ENCODE measurements at places on chromosomes 2 and 18.
A peak's percentile ranks its signal among the peaks of the same experiment; 100 is the strongest.

GRCh38 chr2:225052703-225053102, 10.4 kb upstream of the DOCK10 start:
- no peak for DNase-seq

- peak; percentile 76 for DNase-seq
Observed at GRCh38 chr2:161172901-161173540, 12.8 kb downstream of the TANK start.

GRCh38 chr18:70720607-70721006, 431.8 kb downstream of the SOCS6 start:
- no peak for DNase-seq

- DNase-seq, result no peak
Observed at GRCh38 chr18:47683774-47684173, 246.7 kb downstream of the SMAD2 start.

DNA sequence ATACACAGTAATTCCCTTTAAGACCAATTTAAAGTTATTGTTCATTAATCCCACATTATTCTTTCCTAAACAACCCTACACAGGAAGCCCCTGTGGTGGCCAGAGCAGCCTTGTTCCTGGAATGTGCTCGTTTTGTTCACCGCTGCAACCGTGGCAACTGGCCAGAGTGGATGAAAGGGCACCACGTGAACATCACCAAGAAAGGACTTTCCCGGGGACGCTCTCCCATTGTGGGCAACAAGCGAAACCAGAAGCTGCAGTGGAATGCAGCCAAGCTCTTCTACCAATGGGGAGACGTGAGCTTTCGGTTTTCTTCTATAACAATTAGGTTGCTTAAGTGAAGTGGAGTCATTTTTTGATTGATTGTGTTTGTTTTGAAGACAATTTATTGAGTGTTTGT, 101.0 kb downstream of the UNC80 start:
- no peak for DNase-seq

DNA sequence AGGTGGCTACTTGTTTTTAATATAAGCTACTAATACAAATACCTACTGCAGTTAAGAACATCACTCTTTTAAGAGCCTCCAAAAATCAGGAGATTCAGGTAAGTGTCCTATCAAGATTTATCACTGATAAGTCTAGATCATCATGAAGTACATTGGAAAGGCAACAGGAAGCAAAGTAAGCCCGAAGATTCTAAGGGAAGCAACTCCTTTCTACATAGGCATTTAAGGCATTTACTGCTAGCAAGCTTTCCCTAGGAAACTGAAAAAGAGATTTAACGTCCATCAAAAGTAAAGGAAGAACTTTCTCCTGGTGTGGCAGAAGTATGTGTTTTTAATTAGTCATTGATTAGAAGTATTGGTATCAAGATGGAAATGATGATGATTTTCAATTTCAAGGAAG, 3.7 kb downstream of the STK17B start:
- peak; percentile 43 for DNase-seq

DNA sequence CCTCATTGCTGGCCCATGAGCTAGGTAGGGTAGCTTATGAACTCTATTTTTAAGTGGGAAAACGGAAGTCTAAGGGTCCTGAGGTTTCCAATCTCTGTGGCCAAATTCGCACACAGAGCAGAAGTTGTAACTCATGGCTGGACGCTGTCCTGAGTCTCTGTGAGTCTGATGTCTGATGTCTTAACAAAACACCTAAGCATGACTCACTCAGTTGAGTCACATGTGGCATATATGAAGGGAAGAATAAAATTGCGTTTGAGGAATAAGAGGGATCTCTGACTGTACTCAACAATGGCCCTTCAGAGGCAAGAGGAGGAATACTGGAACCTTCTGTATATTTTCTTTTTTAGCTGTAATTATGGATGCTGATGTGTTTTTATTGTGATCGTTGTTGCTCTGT, 569.7 kb downstream of the RIT2 start:
- DNase-seq, result no peak

DNA sequence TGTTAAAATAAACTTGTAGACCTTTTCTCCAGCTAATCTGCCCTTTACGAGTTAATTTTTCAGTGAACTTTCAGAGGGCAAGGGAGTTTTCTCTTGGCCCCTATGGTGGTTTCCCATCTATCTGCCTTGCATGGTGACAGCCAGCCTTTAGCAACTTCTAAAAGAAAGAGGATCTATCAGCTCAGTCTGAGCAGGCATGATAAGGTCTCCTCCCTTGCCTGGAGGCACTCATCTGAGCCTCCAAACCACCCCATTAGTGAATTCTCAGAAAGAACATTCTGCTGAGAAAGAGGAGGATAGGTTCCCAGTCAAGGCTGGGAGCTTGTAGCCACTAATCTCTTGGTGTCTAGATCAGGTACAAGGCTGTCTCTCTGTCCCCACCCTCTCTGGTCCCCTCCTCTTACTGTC, 10.7 kb upstream of the GYPC start:
- DNase-seq, result peak; percentile 77

DNA sequence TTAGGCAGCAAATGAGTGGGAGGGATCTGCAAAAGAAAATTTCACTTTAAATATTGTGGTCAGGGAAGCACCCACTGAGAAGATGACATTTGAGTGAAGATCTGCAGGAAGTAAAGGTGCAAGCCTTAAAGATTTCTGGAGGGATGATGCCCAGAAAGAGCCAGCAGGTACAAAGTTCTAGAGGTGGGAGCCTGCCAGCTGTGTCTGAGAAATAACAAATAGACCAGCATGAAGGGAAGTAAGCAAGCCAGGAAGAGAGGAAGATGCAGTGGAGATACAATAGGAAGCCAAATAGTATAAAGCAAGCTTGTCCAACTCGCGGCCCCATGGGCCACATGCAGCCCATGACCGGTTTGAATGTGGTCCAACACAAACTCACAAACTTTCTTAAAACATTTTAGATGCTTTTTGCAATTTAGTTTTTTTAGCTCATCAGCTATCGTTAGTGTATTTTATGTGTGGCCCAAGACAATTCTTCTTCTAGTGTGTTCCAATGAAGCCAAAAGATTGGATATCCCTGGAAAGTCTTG, 489.9 kb downstream of the DCC start:
- no peak for DNase-seq

GRCh38 chr2:239566995-239567568, 166.3 kb upstream of the HDAC4 start:
- DNase-seq, result no peak
